ENCODE measurements at places on chromosomes 1 and 21.

- DNase-seq, result no peak
Observed at GRCh38 chr21:42223826-42224575, 5.1 kb downstream of the ABCG1 start.

GRCh38 chr1:155207806-155208540 is at the start of gene THBS3:
Gene THBS3, minus strand, starts transcription at chr1:155207897. Its CDS starts 21 bp downstream, at chr1:155207876.
- peak; percentile 28 for DNase-seq

DNA sequence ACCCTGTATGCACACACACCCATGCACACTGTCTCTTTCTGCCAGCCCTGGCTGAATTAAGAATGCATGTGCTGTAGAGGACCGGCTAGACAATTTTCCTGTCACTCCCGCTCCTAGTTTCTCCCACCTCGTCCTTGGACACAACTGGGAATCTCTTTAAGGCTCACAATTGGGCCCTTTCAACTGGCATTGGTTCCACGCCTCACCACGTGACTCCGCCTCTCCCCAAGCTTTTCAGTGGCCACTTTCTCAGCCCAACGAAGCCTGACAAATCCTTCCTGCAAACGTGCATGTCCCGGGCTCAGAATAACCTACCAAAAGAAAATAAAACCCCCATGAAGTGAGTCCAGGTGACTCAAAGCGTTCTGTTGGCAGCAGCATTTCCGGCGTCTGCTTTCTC is 33.8 kb downstream of the FBXO2 start:
- no peak for DNase-seq

DNA sequence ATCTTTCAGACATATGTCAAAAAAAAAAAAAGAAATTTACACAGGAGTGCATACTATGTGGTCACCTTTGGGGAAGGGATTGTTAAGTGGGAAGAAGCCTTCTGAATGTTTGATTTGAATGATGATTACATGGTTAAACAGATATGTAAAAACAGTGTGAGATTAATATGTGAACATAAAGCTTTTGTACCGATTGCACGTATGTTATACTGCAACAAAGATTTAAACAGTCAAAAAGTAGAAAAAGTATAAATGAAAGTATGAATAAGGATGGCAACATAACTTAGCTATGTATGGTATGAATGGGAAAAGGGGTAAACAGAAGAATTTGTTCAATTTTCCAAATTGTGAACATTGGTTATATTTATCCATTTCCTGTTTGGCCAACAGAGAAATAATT is 10.0 kb upstream of the PLPP3 start:
- no peak for DNase-seq

DNA sequence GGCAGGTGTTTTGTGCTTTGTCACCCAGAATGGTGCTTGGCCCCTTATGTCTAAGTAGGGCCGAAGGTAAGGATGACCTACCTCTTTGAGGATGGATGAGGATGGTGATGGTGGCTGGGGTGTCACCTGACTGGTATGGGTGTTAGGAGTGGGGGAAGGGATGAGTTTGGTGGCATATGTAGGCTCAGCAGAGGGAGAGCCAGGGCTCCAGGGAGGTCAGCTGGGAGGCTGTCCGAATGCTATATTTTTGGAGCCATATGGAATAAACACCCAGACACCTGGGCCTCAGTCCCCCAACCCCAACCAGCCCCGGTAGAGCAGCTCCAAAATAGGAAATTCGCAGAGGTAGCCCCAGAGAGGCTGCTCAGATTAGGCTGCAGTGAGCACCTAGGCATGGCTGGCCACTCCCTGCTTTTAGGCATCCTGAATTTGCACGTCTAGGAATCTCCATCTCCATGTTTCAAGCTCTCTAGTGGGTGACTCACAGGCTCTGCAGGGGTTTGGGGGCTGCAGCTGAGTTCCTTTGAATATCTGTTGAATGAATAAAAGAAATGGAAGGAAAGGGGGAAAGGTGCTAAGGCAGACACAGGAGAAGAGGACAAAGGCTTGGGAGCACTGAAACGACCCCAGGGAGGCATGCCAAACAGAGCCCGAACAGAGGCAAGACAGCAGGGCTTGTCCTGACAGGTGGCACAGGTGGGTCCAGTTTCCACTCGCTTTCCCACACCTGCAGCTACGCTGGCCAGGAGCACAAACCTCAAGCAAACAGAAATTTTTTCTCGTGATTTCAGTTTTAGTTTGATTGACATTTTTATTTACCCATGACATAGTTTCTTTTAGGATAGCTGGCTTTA is 135.3 kb upstream of the EDN2 start:
- peak; percentile 47 for DNase-seq

DNA sequence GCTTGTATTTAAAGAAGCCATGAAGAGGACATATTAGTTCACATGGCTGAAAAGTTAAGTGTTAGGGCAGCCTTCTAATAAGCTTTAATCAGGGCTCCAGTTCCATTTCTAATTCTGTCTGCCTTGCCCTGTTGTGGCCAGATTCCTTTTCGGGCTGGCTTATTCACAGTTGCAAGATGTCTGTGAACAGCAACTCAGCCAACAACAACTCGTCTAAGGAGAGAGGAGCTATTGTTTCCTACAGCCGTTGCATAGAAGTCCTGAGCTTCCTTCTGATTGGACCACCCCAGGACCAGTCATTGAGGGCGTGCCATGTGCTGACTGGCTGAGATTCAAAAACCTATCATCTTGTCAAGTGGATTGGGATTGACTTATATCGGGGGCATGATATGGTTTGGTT is 18.6 kb upstream of the COQ8A start:
- no peak for DNase-seq

DNA sequence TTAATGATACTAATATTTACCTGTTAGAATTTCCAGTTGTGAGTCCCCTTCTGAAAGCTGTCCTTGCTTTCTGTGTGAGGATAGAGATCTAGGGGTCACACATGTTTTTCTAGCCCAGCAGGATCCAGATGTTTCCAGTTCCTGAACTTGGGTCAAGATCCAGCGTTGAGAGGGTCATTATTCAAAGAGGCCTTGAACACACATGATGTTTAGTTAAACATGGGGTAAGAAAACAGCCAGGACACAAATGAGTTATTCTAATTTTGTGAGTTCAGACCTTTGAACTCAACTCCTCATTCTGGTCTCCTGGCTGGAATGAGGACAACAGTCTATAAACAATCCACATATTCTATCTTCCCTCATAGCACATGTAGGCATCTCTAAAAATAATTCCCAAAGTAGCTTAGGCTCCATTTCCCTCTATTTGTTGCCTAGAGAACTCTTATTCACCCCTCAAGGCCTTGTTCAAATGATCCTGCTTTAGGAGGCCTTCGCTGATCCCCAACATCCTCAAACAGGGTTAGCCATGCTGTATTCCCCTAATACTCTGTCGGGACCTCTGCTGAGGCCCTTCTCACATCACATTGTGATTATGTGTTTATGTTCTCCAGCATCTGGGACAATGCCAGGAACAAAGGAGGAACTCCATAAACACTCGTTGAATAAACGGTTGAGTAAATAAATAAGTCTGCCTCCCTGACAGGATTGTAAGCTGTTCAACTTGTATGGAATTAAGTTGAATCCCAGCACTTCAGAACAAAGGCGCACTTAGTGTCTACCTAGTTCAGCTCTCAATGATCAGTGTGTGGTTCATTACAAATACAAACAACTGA is 15.0 kb upstream of the KCNN3 start:
- no peak for DNase-seq

DNA sequence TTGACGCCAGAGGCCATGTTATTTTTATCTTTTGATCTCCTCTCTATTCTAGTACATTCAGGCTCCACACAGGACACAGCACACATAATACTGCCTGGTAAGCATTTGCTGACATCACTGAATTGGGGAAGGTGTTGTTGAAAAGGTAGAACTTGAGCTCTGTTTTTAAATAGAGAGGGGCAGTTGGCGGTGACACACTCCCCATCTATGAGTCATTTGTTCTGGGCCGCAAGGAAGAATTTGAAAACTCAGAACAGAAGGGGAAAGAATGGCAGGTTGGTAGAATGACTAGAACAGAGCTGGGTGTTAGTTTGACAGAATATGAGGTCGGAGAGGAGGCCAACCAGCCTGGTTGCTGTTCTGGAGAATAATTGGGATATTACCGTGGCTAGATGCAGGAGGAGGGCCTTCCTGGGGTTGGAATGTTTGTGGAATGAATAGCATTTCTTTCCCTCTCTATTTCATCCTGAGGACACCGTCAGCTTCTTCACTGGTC is 52.1 kb upstream of the ERRFI1 start:
- DNase-seq, result peak; percentile 71

DNA sequence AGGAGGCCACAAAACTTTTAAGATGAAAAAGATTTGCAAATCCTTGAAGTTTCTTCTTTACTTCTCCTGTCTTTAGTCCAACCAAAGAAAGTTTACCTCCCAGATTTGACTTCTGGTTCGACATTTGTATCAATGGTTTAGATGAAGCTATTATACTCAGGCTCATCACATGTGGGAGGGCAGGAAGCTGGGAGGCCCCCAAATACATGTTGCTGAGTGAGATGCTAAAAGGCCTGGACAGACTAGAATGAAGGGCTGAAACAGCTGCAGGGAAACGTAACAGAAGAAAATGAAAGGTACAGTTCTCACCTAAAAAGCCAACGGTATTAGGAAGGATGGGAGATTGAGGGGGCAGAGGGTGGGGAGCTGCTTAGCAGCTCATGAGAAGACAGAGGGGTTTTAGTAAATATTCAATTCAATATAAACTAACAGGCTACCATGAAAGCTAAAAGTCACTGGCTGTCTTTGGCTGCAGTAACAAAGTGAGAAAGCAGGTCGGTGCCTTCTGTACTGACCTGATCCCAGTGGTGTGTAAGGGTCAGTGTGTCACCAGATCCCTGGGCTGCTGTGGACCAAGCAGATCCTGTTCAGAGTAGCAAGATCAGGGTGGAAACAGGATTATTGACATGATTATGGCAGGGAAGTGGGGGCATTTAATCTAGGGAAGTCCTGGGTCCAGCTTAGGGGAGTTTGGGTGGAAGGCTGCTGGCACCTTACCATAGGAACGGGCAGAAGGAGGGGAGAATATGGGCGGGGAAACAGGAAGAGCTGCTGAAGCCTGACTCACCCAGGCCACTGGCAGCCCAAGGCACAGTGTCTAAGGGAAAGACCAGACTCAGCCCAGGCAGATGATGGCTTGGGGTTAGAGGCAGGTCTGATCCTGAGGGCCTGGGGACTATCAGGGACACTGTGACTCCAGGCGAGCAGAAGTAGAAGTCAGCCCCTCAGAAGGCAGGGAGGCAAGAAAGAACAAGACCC is 60.4 kb downstream of the KCNN3 start:
- peak; percentile 51 for DNase-seq

DNA sequence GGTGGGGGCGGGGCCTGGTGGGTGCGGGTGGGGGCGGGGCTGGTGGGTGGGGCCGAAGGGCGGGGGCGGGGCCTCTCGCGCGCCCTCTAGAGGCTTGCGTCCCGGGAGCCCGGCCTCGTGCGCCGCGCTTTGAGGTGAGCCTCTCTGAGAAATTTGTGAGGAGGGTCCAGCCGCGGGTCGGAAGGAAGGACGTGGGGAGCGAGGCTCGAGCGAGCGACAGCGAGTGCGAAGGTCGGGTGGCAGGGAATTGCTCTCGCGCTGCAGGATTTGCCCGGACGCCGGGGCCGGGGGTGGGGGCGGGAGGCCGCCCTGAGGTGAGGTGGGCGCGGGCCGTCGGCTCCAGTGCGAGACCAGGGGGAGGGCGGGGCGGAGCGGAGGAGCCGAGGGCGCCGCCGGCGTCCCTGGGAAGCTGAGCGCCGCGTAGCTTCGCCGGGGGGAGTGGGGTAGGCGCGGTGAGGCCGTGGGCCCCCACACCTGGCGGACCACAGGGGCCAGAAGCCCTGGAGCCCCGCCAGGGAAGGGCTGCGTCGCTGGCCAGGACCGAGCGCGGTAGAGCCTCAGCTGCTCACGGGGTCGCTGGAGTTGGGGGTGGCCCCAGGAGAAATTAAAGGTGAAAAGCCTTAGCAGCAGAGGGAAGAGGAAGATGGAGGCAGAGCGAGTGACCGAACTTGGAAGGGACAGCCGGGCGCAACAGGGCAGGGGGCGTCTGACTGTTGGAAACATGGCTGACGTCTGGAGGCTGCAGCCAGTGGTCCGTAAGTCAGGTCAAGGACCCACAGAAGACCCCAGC is 754 bp upstream of the LSS start:
- no peak for DNase-seq

GRCh38 chr1:183372586-183373230 is 45.5 kb downstream of the NMNAT2 start:
- no peak for DNase-seq

- peak; percentile 62 for DNase-seq
Observed at GRCh38 chr1:85128316-85128715, 72.5 kb downstream of the SYDE2 start.

DNA sequence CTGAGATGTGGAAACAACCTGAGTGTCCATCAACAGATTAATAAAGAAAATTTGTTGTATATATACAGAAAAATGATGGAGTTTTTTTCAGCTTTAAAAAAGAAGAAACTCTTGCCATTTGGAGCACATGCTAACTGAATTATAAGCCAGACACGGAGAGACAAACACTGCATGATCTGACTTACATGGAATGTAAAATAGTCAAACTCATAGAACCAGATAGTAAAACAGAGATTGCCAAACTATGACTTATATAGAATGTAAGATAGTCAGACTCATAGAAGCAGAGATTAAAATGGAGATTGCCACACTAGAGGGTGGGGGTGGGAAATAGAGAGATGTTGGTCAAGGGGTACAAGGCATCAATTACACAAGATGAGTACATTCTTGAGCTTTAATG is 1786.6 kb downstream of the PLA2G4A start:
- no peak for DNase-seq

- peak; percentile 57 for DNase-seq
Observed at GRCh38 chr1:202692959-202693555, 17.2 kb downstream of the SYT2 start.

GRCh38 chr21:26124896-26125295 is 45.7 kb downstream of the APP start:
- DNase-seq, result no peak

- no peak for DNase-seq
Observed at GRCh38 chr1:109391626-109392025, 6.1 kb downstream of the SORT1 start.

DNA sequence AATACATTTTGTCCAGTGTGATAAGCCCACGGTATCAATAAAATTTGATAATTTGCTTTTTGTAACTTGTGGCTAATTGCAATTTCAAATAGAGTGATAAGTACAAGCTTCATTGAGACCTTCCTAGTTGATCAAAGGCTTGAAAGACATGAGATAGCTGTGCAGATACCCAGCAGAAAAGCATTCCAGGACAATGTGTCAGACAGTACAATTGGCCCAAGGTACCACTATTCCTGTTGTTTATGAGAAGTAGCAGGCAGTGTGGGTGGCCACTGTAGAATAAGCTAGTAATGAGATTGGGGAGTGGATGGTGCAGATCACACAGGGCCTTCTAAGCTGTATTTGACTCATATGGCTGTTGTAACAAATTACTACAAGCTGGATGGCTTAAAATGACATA is 182.2 kb downstream of the AMY1C start:
- no peak for DNase-seq
